Activated naive CD4-positive, alpha-beta T cell (primary cell): ENCODE measurements at places on chromosomes 1 and 21.

DNA sequence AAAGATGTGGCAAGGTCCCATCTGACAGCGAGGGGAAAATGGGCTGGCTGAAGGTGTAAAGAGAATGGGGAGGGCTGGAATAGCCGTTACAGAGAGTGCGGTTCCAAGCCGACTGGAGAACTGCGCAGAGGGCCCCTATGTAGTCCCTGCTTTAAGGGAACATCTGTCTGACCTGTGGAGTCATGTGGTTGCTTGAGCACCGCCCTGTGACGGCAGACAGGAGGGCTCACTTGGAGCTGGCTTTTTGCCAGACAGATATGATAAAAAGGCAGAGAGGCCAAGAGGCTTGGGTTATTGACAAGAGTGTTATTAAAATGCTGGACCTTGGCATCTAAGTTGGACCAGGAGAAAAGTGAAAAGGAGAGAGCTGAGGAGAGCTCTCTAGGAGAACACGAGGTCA, 5.9 kb upstream of the PTPRF start:
- no peak for DNase-seq

DNA sequence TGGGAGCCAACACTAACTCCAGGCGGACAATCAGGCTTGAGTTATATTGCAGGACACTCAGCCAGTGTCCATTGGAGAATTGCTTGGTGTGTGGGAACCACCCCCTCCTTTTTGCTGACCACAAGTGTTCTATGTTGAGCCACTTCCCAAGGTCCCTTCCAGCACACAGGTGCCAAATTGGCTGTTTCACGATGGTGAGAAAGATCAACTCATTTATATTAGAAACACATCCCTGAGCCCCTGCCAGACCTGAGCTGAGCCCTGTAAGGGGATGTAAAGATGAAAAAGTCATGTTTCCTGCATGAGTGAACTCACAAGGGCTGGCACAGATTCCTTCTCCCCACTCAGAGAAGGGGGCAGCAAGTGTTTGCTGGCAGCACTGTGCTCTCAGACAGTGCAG, 96.5 kb downstream of the KCNN3 start:
- no peak for DNase-seq

DNA sequence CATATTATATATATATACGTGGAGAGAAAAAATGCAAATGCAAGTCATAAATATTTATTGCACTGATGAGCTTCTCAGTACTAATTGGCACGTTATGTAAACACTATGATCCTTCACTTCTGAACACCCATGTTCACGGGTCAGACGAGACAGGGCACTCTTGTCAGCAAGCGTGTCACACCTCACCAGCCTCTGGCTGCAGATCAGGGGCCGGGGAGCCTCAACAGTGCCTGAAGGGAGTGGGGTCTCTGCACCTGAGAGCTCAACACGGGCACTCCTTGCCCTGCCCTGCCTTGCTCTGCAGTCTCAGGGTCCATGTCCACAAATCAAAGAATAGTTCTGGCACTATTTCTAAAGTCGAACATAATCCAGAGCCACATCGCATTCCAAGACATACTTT, 409 bp upstream of the HIVEP3 start:
- no peak for DNase-seq

GRCh38 chr21:28590026-28590425, 402.7 kb downstream of the LTN1 start:
- no peak for DNase-seq

DNA sequence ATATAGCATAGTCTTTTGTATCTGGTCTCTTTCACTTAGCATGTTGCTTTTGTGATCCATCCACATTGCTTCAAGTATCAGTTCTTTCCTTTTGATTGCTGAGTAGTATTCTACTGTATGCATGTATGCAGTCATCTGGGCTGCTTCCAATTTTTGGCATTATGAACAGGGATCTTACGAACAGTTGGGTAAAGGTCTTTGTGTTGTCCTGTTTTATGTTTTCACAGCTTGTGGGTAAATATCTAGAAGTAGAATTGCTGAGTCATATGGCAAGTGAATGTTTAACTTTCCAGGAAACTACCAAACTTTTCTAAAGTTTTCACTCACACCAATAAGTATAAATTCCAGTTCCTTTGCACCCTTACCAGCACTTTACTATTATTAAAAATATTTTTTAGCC, 60.9 kb downstream of the LHX4 start:
- DNase-seq: no peak

DNA sequence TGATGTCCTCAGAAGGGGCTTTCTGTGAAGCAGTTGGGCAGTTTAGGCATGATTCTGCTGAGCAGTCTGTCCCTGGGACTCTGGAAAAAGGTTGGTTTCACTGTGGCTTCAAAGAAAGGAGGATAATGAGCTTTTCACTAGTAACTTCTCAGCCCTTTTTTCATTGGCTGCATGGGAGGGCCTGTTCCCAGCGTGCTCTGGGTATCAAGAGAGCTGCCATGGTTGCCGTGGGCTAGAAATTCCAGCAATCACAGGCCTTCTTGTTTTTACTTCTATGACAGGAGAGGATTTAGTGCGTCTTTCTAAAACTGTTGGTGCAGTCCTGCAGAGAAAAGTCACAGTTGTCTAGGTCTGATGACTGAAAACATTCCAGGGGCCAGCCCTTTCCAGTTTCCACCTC, 7.2 kb downstream of the SZRD1 start:
- DNase-seq: no peak

GRCh38 chr1:224675590-224675989, 59.5 kb downstream of the CNIH3 start:
- no peak for DNase-seq

DNA sequence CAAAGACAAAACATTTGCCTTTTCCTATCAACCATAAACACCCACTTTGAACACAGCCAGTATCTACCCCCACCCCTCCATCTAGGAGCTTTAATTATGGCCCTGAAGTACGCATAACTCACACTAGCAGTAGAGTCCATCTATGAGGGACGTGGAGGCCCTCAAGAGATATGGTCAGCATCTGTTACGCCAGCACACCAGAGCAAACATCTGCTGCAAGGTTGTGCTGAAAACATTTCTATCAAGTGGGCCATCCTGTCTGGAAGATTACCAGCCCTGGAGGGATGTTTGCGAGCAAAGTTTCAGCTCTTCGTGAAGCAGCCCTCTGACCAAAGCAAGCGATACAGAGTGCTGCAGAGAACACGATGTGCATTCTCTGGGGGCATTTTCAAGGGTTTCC, 74.6 kb downstream of the SLC45A1 start:
- DNase-seq: no peak

- DNase-seq: no peak
Observed at GRCh38 chr1:219483530-219483929, 129.4 kb downstream of the ZC3H11B start.

- no peak for DNase-seq
Observed at GRCh38 chr1:53572065-53572814, 113.0 kb downstream of the DMRTB1 start.

DNA sequence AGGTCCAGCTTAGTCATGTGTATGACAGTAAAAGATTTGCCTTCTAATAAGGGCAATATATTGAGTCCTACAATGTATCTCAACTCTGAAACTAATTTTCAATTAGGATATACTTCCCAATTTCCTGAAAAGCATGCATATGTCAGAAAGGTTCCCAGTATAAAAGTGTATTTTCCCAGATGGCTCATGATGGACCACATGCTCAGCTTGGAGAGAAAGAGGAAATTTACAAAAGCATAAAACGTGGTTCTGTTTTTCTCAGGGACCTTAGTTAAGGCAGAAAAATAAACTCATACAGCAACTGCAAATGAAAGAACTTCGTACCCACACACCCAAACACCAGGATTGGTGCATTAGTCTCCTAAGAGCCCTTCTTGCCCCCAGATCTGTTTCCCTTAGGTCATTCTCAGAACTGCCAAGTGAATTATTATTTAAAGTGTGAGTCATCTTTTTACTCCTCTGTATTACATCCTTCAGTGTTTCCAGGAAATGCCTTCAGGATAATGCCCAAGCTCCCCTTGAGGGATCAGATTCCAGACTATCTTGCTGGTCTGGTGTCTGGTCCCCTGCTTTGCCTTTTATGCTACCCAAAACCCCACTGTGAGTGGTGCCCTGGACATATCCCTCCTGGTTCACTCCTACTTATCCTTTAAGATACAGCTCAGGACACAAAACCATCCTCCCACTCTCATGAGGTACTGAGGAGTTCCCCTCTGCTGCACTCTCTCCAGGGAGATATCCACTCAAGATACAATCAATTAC, 57.4 kb downstream of the SSX2IP start:
- DNase-seq: no peak

GRCh38 chr1:115642168-115643072, 650 bp downstream of the VANGL1 start:
- DNase-seq: no peak

DNA sequence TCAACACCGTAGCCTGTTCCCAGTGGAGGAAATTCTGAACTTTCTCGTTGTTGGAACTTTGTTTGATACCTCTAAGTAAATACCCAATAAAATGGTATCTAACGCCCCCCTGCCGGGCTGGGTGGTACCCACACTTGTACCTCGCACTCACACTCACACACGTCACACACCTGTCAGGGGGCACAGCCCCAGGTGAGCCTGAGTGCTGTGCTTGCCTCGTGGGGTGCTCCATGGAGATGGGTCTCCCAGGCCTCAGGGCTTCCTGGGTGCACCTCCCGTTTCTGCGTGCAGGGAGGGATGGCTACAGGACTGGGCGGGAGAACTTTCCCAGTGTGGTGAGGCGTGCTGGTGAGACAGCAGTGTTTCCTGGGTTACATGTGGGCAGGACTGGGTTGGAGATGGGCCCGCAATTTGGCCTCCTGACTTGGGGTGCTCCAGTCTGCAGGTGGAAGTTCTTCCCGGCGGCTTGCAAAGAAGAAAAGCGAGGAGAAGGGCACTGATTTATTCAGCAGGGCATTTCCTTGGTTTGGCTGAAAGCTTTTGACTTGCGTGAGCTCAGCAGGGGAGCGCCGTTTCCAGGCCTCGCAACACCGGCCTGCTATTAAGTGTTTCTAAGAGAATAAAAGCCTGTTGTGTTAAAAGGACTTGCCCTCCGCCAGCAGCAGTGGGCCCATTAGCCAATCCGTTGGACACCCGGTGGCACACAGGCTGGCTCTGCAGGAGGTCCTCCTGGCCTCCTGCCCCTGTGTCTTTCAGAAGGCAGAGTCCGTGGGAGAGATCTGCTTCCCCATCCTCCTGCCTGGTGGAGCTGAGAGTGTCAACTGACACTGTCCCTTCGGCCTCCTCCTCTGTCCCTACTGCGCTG, 79.7 kb downstream of the KIF26B start:
- no peak for DNase-seq

- no peak for DNase-seq
Observed at GRCh38 chr1:169163059-169163458, 56.6 kb downstream of the ATP1B1 start.

DNA sequence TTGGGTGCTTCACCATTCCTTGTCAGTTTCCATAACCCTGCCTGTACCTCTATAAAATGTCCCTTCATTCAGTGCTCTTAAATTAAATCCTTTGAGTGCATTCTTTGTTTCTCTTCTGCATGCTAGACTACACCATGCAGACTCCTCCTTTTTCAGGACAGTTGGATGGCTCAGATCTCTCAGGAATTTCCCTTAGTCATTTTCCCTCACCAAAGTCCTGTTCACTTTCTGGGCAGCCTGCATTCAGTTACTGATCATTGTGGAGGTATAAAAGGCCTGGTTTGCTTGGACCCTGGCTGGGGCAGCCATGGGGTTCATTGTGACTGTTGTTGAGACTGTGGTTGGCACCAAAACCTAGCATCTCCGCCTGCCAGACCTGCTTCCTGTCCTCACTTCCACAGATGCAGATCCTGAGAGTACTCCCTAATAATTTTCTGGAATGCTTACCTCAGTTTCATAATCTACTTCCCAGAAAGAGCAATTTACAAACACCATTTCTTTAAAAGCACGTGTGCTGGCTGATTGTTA, 88.4 kb downstream of the PDE4B start:
- DNase-seq: no peak
